NCI-H1436 (cell line): ENCODE measurements at places on chromosomes 3 and 15.

DNA sequence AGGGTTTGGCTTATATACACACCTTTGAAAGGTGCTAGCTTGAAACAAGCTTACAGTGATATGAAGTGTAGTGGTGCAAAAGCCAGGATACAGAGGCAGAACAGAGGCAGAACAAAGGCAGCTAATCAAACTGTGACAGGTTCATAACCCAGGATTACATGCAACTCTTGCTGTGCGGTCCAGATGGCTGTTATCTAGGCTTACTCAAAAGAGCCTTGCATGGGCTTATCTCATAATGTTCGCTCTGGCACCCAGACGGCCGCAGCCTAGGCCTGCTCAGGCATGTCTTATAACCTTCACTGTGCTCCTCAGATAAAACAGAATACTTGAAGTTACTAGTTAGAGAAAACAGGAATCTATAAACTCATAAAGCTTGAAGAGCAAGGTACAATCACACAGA lies 22.8 kb upstream of the NOX5 start:
- DNase-seq: no peak

- no peak for DNase-seq
Measured at GRCh38 chr3:175805825-175806224, 946.7 kb downstream of the NAALADL2 start.

GRCh38 chr15:77515613-77516012 lies 94.9 kb downstream of the HMG20A start:
- no peak for DNase-seq

- DNase-seq: no peak
Measured at GRCh38 chr3:24154781-24155180, 209.7 kb downstream of the NR1D2 start.

GRCh38 chr3:72698154-72698917 lies 149.9 kb downstream of the SHQ1 start:
- no peak for DNase-seq

- DNase-seq: no peak
Measured at GRCh38 chr3:13026534-13026933, 46.7 kb downstream of the IQSEC1 start.

- no peak for DNase-seq
Measured at GRCh38 chr3:85433319-85433718, 474.5 kb downstream of the CADM2 start.

DNA sequence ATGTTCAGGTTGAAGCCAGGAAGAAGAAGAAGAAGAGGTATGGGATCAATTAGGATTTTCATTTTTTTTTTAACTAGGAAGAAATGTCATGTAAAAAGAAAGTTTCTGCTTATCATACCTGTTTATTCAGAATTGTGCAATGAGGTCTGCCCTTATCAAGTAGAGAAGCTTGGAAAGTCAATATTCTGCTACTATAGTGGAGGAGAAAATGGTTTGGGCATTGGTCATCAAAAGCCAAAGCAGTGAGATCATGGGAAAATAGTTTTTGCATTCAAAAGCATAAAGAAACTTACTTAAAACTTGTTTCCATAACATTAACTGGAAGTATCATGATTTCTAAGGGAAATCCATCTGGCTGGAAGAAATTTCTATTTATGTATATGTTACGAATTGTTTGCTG lies 1239.2 kb downstream of the NSUN3 start:
- DNase-seq: no peak

DNA sequence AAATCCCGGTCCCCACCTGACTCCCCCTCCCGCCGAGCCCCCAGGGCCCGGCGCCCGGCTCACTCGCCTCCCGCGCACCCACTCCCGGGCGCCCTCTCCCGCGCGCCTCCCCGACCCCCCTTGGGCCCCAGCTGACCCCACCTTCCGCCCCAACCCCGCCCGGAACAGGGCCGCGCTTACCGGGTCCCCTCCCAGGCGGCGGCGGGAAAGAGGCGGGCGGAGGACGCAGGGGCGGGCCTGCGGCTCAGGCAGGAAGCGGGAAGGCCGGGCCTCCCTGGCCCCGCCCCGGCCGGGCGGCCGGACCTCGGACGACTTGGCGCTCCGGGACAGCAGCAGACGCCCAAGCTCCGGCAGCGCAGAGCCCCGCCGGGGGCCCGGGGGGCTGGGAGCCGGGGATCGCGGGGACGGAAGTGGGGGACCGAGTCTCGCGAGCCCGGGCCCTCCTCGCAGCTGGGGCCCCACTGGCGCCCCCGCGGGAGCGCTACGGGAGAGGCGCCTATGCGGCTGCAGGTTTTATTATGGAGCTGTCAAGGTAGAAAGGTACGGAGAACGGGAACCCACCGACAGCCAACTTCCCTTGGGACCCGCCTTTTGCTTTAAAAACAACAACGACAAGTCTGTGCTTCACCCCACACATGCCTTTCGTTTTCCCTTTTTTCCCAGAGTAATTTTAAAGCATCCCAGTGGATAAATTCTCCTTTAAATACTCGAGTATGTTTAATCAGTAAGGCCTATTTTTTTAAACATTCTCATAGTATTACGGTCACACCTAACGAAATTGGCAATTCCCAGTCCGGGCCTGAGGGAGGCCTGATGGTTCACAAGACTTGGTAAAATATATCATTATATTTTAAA lies at the start of gene SLC41A3:
Gene SLC41A3, minus strand, starts transcription at position 212 of the 855 bp plus-strand sequence. CDS start 15,905 bp downstream, outside the sequence.
- peak; percentile 83 for DNase-seq

GRCh38 chr3:120348065-120348990 lies 826 bp downstream of the LRRC58 start:
- DNase-seq: peak; percentile 59

GRCh38 chr3:187318819-187319616 lies 27.5 kb upstream of the MASP1 start:
- DNase-seq: peak; percentile 76

DNA sequence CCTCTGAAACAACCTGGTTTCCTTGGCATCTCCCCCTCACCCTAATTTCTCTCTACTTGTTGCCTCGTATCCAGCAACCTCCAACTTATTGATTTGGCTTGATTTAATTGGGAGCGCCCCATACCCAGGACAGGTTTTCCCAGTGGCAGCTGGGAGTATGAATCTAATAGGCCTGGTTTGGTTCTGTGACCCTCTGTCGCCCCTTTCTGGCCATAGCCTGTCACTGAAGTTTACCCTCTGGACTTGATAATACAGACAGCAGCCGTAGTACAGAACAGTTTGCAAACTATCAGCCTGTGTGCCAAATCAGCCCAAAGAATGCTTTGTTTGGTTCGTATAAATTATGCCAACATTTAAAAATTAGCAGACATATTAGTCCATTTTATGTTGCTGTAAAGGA lies 525.1 kb upstream of the GOLIM4 start:
- DNase-seq: peak; percentile 3

DNA sequence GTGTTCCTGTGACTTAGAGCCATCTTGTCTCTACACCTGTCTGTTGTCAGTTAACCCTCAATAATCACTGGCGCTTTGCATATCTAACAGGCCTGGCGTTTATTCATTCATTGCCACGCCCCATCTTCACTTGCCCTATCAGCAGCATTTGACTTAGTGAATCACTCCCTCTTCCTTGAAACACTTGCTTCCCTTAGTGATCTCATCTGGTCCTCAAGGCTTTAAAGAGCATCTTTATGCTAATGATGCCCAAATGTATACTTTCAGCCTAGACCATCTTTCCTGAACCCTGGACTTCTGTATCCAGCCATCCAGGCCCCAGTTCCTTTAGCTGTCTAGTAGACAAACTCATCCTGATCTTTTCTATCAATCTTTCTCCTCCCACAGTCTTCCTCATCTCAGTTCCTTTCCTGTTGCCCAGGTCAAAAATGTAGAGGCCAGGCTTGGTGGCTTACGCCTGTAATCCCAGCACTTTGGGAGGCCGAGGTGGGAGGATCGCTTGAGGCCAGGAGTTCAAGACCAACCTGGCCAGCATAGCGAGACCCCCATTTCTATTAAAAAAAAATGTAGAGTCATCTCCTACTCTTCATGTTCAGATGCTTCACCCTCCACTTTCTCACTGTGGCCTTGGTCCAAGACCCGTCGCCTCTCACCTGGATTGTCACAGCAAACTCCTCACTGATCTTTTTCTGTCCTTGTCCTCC lies 1.4 kb upstream of the IGDCC4 start:
- DNase-seq: no peak

- DNase-seq: no peak
Measured at GRCh38 chr15:60272623-60273022, 125.2 kb downstream of the ANXA2 start.

DNA sequence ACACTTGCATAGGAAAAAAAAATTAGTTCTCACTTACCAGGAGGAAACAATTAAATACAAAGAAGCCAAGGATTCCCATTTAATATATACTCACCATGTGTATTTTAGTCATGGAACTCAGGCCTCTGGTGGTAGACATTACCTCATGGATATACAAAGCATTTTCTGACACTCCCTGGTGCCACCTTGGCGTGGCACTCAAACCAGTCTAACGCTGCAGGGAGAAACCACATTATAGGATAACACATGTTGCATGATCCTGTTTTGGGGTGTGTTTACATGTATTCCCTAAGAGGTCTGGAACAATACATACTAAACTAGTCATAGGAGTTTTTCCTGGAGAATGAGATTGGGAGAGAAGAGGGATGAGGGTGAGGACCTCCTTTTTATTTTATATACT lies 5.9 kb upstream of the RTF1 start:
- DNase-seq: no peak

DNA sequence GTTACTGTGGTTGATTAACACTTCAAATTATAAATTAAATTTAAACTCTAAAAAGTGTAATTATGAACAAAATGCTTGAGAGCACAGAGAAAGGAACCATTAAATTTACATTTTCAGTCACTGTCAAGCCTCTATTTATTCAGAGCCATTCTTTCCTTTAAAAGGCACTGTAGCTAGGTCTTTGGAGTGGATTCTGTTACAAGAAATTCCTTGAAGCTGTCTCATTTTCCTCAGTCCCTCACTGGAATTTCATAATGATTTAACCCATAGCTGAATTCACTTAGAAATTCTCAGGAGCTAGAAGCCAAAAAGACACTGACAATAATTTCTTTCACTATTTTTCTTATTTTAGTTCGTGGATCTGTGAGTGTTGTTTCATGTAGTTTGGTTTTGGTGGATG lies 81.2 kb upstream of the TCF12 start:
- no peak for DNase-seq

DNA sequence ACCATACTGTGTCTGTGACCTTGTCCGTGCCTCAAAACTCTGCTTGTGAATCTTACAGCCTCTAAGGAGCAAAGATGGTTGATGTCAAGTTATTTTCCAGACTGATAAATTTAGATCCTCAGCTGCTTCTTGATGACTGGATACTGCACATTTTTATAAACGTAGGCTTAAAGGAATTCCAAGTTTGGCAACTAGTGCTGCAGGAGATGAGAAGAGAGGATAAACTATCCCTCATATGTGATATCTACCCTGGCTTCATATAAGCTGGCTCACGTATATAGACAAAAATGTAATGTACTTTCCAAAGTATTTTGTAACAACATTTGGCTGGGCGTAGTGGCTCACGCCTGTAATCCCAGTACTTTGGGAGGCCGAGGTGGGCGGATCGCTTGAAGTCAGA lies 89.6 kb downstream of the GMPS start:
- no peak for DNase-seq

DNA sequence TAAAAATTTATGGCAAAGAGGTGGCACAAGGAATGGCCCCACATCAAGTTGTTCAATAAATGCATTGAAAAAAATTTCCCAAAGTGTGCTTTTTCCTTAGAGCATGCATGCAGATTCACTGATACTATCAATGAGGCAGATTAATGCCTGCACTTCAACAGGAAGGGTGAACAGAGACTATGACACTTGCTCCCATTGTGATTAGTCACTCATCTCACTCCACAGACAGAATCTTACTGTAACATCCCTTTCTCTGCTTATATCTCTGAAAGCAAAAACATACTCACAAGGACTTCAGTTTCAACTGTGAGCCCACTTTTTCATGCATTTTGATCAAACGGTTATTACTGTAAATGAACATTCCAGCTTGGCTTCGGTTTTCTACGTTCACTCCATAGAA lies 60.9 kb downstream of the MORC1 start:
- no peak for DNase-seq

DNA sequence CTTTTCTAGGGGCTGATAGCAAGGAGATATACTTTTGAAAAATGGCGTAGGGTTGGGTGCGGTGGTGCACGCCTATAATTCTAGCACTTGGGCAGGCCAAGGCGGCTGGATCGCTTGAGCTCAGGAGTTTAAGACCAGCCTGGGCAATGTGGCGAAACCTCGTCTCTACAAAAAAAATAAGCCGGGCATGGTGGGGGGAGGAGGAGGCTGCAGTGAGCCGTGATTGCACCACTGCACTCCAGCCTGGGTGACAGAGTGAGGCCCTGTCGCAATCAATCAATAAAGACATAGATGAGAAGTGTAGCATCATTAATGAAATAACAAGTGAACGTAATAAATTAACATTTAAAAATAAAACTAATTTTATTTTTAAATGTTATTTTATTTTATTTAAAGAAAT lies 134.6 kb downstream of the SLCO3A1 start:
- DNase-seq: no peak

DNA sequence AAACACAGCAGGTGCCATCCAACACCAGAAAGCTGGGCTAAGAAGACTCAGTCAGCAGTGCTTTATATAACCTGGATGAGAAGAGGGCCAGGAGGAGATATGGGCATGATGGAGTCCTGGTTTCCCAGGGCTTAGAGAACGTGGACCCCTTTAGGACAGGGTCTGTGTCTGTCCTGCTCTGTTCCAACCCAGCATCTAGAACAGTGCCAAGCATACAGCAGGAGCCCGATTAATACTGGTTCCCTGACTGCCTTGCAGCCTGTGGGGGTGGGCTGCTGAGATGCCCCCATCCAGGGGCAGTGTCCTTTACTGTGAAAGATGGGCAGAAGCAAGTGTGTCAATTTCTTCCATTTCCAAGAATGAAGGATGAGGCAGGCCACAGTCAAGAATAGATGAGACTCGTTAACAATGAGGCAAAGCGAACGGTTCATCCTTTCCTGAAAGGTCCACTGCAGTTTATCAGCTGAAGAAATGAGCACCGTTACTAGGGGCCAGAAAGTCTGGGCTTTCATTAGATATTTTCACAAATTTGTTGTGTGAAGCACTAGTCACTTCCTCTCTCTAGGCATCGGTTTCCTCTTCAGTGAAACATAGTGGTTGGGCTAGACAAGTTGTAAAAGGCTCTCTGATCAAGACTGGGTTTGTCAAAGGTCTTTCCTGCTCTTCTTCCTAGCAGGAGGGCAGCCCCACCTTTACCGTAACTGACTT lies 72.0 kb upstream of the HERC1 start:
- no peak for DNase-seq

- DNase-seq: peak; percentile 27
Measured at GRCh38 chr3:182979674-182980191, 605 bp downstream of the DCUN1D1 start.

GRCh38 chr15:65484876-65485275 lies 32.6 kb downstream of the DPP8 start:
- DNase-seq: no peak

GRCh38 chr15:75029378-75030022 lies 6.1 kb downstream of the PPCDC start:
- DNase-seq: peak; percentile 69

- no peak for DNase-seq
Measured at GRCh38 chr15:63843901-63844317, 10.2 kb upstream of the HERC1 start.

DNA sequence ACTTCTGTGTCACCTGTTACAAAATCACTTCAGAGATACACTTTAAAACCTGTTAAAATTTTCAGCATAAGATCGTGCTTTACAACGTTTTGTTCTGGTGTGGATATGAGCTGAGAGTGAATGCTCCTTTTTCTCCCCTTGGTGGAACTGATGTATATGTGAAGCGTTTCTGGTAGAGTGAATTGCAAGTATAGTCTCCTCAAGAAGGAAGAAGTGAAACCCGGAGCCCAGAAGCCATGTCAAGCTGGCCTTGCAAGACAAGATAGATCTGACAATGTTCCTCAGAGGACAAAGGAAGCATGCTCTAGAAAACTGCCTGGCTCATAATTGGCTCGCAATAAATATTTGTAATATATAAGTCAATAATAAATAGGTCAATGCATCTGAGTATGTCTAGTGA lies 23.6 kb downstream of the SERPINI2 start:
- DNase-seq: no peak
